Activated effector memory CD4-positive, alpha-beta T cell treated with Interleukin-2 at 50 U/mL for 16 hours (primary cell): ENCODE measurements at places on chromosomes 4 and X.

DNA sequence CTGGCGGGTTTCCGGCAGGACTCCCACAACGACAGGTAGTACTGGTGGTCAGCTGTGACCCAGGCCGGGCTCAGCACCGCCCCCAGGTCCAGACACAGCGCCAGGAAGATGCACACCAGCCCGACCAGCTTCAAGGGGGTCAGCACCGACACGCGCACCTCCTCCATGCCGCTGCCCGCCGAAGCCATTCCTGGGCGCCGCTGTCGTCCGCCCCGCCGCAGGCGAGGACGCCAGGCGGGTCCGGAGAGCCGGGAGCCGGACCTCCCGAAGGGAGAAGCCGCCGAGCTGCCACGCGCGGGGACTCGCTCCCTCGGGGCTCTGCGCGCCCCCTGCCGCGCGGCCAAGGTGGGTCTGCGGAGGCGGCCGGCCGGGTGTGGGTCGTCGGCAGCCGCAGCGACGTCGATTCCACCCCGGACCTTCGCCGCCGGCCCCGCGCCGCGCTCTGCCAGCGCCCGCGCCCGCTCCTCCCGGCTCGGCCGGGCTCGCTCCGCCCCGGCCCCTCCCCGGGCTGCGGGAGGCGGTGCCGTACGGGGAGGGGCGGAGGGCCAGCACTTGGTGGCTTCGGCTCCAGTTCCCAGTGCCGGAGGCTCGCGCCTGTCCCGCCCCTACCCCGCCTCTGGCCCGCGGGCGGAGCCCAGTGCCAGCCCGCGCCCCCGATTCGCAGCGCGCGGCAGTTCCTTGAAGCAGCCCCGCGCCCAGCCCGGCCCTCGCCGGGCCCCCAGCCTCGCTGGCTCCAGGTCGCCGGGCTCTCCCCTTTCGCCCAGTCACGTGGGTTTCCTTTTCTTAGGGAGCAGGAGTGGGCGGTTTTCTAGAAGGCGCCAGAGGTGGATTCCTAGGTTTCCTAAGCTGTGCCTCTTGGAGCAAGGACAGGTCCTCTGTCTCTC, at the start of gene TMEM47:
TSS of gene TMEM47 (minus strand) at position 444 of the 884 bp plus-strand sequence. CDS start at position 188, 256 bp downstream.
- no peak for DNase-seq

GRCh38 chr4:62119195-62119594, 919.1 kb downstream of the ADGRL3 start:
- DNase-seq, result no peak

GRCh38 chrX:71909956-71910355, 689 bp upstream of the NHSL2 start:
- no peak for DNase-seq

- no peak for DNase-seq
Measured at GRCh38 chr4:15535599-15535998, 65.9 kb downstream of the CC2D2A start.

DNA sequence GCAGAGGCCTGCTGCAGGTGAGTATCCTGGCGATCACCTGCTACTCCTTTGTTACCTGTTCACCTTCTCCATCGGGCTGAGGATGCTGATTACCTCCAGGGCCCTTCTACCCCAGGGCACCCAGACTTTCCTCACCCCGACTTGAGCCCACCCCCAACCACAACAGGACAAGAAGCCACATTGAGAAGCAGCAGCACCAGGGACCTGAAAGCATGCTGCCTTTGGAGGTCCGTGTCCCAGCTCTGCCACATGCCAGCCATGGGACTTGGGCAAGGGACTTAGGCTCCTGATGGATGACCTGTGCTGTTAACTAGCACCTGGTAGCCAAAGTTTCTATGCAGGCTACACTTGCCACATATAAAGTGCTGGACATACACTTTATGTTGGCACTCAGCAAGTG, 89.7 kb downstream of the CPZ start:
- DNase-seq, result no peak

DNA sequence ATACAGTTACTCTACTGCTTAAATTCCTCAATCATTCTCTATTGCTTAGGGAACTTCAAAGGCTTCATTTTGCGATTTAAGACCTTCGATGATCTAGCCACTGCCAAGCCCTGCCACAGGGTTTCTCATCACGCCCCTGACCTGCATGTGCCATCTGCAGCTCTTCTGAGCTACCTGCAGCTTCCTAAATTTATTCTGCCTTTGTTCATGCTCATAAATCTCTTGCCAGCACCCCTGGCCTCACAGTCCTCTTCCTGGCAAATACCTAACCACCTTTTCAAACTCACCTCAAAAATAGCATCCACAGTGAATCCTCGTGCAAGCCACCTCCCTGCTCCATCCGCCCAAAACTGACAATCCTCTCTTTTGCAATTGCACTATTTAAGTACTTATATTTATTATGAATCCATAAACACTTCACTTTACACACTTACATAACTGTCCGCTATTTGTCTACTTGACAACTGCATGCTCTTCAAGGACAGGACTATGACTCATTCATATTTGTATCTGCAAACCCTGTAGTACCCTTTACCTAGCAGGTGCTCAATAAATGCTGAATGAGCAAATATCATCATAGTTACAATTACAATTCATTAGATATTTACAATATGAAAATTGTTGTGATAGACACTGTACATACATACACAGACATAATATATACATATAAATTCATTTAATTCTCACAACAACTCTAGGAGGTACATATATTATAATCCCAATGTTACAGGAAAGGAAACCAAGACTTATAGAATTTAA, 280.0 kb upstream of the RASGEF1B start:
- no peak for DNase-seq

DNA sequence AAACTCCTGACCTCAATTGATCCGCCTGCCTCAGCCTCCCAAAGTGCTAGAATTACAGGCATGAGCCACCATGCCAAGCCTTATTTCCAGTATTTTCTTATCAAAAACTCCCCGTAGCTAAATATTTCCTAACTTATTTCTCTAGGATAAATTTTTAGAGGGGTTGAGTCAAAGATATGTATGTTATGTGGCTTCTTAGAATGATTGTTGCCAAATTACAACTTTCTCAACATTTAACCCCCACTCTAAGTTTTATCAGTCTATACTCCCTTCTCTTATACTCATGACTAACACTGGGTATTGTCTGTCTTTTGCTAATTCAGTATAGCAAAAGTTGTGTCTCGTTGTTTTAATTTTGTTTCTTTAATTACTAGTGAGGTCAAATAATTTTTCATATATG, 187.7 kb upstream of the LNX1 start:
- no peak for DNase-seq

GRCh38 chr4:95510877-95511276, 37.9 kb downstream of the UNC5C start:
- DNase-seq, result no peak

GRCh38 chr4:140121646-140122045, 32.3 kb downstream of the MAML3 start:
- DNase-seq, result no peak

GRCh38 chr4:94342694-94343093, at the start of gene HPGDS:
Gene HPGDS, minus strand, starts transcription at chr4:94342836. Its CDS starts 8,207 bp downstream, at chr4:94334629.
- no peak for DNase-seq

DNA sequence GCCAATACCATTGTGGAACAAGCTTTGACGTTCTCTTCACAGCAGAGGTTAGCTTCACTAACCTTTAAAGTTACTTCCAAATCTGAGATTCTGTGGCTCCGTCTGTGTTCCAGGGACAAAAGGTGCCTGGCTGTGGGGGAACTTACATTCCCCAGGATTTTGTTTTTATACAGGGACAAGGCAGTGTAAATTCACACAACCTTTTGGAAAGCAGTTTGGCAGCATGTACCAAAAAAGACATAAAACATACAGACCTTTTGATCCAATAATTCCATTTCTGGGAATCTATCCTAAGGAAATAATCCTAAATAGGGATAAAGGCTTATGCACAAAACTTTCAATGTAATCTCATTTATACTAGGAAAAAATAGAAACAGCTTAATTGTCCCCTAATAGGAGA, 8.9 kb upstream of the C1QTNF7 start:
- DNase-seq, result no peak

- no peak for DNase-seq
Measured at GRCh38 chrX:133989490-133989889, 4.1 kb upstream of the GPC3 start.

DNA sequence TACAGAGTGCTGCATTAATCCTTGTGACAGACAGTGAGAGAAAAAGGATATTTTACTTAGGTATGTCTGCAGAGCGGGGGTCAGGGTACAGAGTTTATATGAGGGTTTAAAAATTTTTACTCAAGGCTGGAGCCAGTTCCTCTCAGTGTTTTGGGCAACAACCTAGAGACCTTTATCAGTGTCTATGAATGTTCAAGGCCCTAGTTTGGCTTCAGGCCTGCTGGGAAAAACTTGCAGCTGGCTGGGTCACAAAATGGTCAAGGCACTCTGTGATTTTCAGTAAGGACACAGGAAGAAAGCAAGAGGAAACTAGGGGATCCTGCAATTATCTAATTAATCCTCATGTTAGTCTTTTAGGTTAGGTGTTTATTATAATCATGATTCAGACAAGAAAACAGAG, 10.8 kb upstream of the C4orf54 start:
- DNase-seq, result no peak

GRCh38 chrX:120824021-120824420, 51.6 kb downstream of the CT47B1 start:
- no peak for DNase-seq

- DNase-seq, result no peak
Measured at GRCh38 chrX:42824541-42824940, 46.6 kb upstream of the PPP1R2C start.
